Fibroblast of lung (primary cell): ENCODE measurements at places on chromosomes 3 and 15. TPM values are rescaled to one million over a fixed set of nuclear protein-coding genes. Genes with fewer than 3 reads are reported as not detected.

GRCh38 chr15:55858661-55859060 is 115.7 kb upstream of the PRTG start:
- peaks cover 5% of the 10 kb centered on the region for H3K36me3 ChIP-seq
- H3K4me3 ChIP-seq: no peak overlapping the region
- DNase-seq: peak; percentile 9
- no peaks in the 10 kb centered on the region for H3K27me3 ChIP-seq
- H3K4me1 ChIP-seq: no peaks in the 10 kb centered on the region
- H3K27ac ChIP-seq: no peak overlapping the region

GRCh38 chr3:29627136-29628117 is 346.6 kb downstream of the RBMS3 start:
- peaks cover 3% of the 10 kb centered on the region for H3K4me1 ChIP-seq
- no peaks in the 10 kb centered on the region for H3K36me3 ChIP-seq
- H3K4me3 ChIP-seq: no peak overlapping the region
- H3K27ac ChIP-seq: no peak overlapping the region
- H3K27me3 ChIP-seq: no peaks in the 10 kb centered on the region
- DNase-seq: no peak

GRCh38 chr15:33234020-33234461 is 39.5 kb upstream of the FMN1 start:
- H3K27me3 ChIP-seq: peaks cover 7% of the 10 kb centered on the region
- no peak overlapping the region for H3K27ac ChIP-seq
- no peaks in the 10 kb centered on the region for H3K4me1 ChIP-seq
- no peaks in the 10 kb centered on the region for H3K36me3 ChIP-seq
- peak; percentile 63 for DNase-seq
- no peak overlapping the region for H3K4me3 ChIP-seq

DNA sequence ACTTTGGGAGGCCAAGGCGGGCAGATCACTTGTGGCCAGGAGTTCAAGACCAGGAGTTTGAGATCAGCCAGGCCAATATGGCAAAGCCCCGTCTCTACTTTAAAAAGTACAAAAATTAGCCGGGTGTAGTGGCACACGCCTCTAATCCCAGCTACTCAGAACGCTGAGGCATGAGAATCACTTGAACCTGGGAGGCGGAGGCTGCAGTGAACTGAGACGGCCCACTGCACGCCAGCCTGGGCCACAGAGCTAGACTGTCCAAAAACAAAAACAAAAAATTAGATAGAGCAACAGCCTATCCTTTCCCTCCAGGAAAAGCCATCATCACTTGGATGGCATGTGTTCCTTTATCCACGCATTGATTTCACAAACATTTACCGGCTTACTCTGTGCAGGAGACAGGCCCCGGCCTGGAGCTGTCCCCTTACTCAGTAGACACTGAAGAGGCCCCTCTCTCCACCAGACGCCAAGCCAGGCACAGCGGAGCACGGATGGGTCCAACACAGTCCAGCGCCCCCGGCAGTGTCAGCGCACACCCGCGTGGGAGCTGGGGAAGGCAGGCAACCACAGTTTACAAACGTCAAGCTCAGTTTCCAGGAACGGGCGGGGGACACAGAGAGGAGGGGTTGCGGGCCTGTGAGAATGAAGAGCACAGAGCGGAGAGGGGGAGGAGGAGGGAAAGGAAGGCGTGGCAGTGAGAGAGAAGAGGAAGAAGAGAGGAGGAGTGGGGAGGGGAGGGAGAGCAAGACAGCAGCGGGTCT is 3.1 kb downstream of the GP5 start:
- no peaks in the 10 kb centered on the region for H3K36me3 ChIP-seq
- peaks cover 21% of the 10 kb centered on the region for H3K27me3 ChIP-seq
- H3K4me1 ChIP-seq: peaks cover 4% of the 10 kb centered on the region

GRCh38 chr3:12710062-12710461 is 46.1 kb upstream of the RAF1 start:
- H3K27me3 ChIP-seq: no peaks in the 10 kb centered on the region
- H3K36me3 ChIP-seq: no peaks in the 10 kb centered on the region
- no peak for DNase-seq
- no peak overlapping the region for H3K27ac ChIP-seq
- no peak overlapping the region for H3K4me3 ChIP-seq

- no peaks in the 10 kb centered on the region for H3K36me3 ChIP-seq
- DNase-seq: peak; percentile 67
- H3K27me3 ChIP-seq: no peaks in the 10 kb centered on the region
- H3K27ac ChIP-seq: peak within 1 kb of the TSS; percentile 64
- H3K4me3 ChIP-seq: peak within 1 kb of the TSS; percentile 78
Observed at GRCh38 chr3:129606636-129607390, at the start of gene PLXND1. TSS of gene PLXND1 (minus strand) at chr3:129606676. CDS start at chr3:129606639, 37 bp downstream.

DNA sequence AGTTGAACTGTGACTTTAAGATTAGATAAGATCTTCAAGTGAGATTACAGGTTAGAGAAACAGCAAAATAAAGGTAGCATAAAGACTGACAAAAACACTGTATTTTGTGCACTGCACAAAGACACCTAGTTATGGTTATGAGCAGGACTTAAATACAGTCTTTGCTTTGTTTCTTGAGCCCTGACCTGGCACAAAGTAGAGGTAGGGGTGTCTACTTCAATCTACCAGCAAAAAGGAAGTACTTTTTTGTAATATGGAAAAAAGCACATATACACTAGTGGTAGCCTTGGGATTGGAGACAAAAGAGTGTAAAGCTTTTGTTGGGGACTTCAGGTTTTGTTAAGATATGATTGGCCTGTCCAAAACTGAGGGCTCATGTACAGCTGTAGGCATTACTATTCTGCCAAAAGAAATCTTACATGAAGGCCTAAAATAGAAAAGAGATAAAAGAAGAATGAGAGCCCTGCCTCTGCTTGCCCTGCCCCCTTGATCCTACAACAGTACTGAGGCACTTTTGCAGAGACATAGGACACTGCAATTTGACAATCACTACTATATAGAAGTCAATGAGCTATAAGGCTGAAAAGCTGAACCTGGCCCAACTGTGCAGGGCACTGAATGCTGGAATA is 194.3 kb downstream of the CBLB start:
- no peaks in the 10 kb centered on the region for H3K36me3 ChIP-seq
- no peaks in the 10 kb centered on the region for H3K27me3 ChIP-seq
- H3K4me3 ChIP-seq: no peak overlapping the region
- no peak for DNase-seq

GRCh38 chr15:34693053-34693744 is 61.6 kb downstream of the GJD2 start:
- DNase-seq: peak; percentile 36
- H3K36me3 ChIP-seq: no peaks in the 10 kb centered on the region
- no peaks in the 10 kb centered on the region for H3K27me3 ChIP-seq
- no peak overlapping the region for H3K4me3 ChIP-seq
- H3K27ac ChIP-seq: no peak overlapping the region

- no peak overlapping the region for H3K4me3 ChIP-seq
- H3K27ac ChIP-seq: no peak overlapping the region
- H3K36me3 ChIP-seq: no peaks in the 10 kb centered on the region
- H3K4me1 ChIP-seq: no peaks in the 10 kb centered on the region
Observed at GRCh38 chr3:60240492-60240891, 1010.8 kb downstream of the FHIT start.

GRCh38 chr3:37338500-37338899 is 164.1 kb upstream of the LRRFIP2 start:
- no peaks in the 10 kb centered on the region for H3K27me3 ChIP-seq
- no peaks in the 10 kb centered on the region for H3K4me1 ChIP-seq
- H3K4me3 ChIP-seq: no peak overlapping the region
- H3K36me3 ChIP-seq: peaks cover 5% of the 10 kb centered on the region
- H3K27ac ChIP-seq: no peak overlapping the region
- no peak for DNase-seq

Gene PDE12
- total RNA-seq: 9.0 and 11.1 TPM in 2 replicates

Gene SLC27A2
- total RNA-seq: under 0.01 and 0.66 TPM in 2 replicates

Gene TICRR
- total RNA-seq: 0.26 and 1.2 TPM in 2 replicates
